ENCODE measurements at places on chromosomes 11 and 22.

- DNase-seq = no peak
Measured at GRCh38 chr11:44347538-44347937, 37.6 kb upstream of the ALX4 start.

- no peak for DNase-seq
Measured at GRCh38 chr22:25025491-25026400, 73.2 kb downstream of the KIAA1671 start.

DNA sequence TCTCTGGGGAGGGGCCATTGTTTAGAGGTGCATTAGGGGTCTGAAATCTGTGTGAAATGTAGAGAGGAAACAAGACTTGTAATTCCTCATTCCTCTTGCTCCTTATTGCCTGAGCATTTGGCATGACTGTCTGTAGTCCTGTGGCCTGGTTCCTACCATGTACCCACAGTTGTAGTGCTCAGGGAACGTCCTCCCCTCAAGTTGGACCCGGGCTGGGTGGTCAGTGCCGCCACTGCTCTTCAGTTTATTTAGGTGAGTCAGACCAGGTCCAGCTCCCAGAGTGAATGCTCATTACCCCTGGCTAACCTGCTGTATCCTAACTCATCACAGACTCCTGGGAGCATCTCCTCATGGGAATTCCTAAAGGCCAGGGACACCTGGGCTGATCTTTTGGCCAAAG, 139.8 kb downstream of the GRIK4 start:
- no peak for DNase-seq

GRCh38 chr11:68694431-68695297, 10.3 kb downstream of the GAL start:
- DNase-seq = no peak

- no peak for DNase-seq
Measured at GRCh38 chr22:20519558-20519957, 12.1 kb downstream of the MED15 start.
